ELR (cell line): ENCODE measurements at places on chromosomes 2 and 18.

DNA sequence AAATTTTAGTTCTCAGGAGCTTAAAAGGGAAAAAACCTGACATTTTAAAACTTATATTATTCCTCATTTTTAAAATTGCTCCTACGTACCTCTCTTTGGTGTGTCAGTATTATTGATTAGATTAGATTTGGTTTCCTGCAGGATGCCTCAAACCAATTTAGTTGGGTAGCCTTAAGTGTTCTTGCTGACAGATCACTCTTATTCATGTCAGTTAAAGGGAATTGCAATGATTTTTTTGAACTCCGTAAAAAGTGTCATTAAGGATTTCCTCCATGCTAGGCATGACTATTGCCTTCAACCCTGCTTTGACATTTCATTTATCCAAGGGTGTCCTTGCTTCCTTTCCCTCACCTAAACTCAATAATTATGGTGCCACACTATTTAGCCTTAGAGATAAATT, 149.0 kb upstream of the CDH7 start:
- no peak for DNase-seq

DNA sequence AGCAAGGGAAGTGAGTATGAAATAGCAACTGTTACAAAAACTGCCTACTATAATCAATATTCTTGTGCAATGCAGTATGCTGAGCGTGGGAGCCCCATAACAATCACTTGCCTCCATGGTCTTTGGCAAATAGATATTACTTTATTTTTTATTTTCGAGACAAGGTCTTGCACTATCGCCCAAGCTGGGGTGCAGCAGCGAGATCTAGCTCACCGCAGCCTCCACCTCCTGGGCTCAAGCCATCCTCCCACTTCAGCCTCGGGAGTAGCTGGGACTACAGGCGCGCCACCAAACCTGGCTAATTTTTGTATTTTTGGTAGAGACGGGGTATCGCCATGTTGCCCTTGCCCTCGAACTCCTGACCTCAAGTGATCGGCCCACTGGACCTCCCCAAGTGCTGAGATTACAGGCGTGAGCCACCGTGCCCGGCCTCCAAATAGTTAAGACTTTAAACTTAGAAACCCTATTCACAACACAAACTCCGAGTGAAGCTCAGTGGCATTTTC, 1.2 kb upstream of the CCNT2 start:
- no peak for DNase-seq

DNA sequence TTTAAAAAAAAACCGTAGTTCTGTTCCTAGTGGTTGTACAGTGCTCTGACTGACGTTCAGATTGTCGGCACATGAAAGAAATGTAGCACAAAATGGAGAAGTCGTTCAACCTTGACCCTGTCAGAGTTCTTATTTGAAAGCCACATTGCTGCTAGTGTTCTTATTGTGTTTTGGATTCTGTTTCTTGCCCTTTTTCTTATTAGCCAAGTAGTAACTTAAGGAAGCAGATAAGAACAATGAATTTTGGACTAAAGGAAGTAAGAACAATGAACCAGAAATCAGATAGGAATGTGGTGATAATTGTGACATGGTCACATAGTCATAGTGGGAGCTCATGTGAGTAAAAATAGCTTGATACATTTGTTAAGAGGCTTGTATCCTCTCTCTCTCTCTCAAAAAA, 45.9 kb downstream of the RPIA start:
- peak; percentile 51 for DNase-seq

DNA sequence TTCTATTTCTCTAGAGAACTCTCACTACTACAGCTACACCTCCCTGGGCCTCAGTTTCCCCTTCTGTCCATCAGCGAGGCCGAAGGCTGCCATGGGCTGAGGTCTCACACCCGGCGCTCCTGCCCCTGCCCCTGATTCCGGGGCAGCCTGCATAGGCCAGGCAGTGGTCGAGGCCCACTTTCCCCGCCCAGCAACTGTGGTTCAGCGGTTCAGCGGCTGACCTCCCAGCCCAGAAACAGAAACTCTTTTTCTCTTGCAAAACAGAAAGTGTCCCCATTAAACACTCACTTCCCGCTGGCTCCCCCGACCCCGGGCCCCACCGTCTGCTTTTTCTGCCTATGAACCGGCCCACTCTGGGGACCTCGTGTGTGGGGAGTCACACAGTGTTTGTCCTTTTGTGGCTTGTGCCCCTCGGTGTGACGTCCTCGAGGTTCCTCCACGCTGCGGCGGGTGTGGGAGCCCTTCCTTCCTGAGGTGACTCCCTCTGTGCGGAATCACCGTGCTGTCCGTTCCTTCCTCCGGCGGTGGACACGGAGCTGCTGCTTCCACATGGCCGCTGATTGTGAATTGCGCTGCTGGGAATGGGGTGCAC, 16.0 kb downstream of the PDCD1 start:
- DNase-seq, result no peak

DNA sequence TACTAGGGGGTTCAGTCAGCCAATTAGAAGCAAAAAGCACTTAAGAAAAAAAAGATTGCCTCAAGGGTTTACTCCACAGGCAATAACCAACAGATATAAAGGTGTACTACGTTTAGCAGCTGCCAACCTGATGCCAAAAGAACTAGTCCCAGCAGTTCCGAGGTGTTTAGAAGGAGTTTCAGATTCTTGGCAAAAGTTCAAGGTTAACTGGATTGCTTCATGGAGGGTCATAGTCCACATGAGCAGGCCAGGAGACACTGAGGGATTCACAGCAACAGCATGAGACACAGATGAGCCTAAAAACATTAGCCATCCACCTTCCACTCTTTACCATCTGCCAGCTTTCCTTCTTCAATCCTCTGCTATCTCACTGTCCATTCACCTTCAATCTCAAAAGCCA, 4.9 kb upstream of the DNAH7 start:
- DNase-seq, result no peak

GRCh38 chr18:46274266-46274665, 170.1 kb downstream of the HAUS1 start:
- DNase-seq, result no peak
